ENCODE measurements at places on chromosomes 1 and 21.

DNA sequence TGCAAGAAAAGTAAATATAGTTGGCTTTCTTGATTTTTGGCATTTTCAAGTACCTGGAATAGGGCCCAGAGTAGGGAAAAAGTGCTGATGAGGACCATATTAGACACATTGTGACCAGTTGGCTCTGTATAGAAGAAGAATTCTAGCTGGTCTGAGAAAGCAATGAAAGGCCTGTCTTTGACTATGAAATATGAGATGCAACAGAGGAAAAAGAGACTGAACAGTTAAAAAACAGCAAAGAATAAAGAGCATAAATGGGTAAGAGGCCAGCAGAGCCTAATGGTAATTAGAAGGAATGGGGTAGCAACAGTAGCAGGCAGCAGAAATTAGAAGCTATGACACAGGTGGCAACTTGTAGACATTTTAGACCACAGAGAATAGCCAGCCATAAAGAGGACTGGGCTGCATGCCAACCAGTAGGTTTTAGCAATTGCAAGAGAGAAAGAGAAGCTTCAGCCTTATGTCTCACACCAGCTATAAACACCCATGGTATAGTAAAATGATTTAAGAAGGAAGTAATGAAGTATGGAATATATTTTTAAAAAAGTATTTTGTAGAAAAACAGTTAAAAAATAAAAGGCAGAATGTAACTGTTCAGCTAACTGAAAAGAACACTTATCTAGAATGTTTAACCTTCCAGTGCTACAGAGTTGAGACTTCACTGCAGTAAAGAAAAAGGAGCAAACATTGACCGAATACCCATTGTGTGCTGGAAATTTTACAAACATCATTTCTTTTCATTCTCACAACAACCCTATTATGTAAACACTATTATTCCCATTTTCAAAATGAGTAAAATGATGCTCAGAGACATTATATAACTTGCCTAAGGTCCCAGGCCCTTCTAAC is 114.1 kb downstream of the LHX4 start:
- DNase-seq = no peak

GRCh38 chr1:51242546-51242945 is 6.5 kb downstream of the RNF11 start:
- DNase-seq = no peak

DNA sequence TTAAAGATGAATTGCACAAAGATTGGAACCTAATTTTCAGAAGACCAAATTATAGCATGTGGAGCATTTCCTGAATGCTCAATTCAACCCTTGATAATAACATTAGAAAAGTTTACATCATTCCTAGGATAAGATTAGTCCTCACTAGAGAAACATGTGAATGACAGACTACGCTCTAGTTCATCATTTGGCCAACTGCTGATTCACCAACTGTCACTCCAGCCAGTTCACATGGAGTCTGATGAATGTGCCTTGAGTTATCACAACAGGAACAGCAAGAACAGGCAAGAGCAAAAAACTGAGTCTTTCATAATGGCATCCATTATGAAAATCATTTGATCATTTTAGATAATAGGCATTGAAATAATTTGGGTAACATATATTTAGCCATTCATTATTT is 415.9 kb downstream of the PTPRC start:
- DNase-seq = no peak

- no peak for DNase-seq
Observed at GRCh38 chr21:44657635-44658540, at the start of gene KRTAP12-3. KRTAP12-3 (plus strand) TSS chr21:44657932; CDS start chr21:44657980, 48 bp downstream.

GRCh38 chr1:209106237-209106741 is 477.2 kb upstream of the CAMK1G start:
- DNase-seq = no peak

- DNase-seq = no peak
Observed at GRCh38 chr1:2168090-2168489, 26.5 kb downstream of the FAAP20 start.

GRCh38 chr1:16607433-16607851 is 5.9 kb downstream of the NBPF1 start:
- no peak for DNase-seq

DNA sequence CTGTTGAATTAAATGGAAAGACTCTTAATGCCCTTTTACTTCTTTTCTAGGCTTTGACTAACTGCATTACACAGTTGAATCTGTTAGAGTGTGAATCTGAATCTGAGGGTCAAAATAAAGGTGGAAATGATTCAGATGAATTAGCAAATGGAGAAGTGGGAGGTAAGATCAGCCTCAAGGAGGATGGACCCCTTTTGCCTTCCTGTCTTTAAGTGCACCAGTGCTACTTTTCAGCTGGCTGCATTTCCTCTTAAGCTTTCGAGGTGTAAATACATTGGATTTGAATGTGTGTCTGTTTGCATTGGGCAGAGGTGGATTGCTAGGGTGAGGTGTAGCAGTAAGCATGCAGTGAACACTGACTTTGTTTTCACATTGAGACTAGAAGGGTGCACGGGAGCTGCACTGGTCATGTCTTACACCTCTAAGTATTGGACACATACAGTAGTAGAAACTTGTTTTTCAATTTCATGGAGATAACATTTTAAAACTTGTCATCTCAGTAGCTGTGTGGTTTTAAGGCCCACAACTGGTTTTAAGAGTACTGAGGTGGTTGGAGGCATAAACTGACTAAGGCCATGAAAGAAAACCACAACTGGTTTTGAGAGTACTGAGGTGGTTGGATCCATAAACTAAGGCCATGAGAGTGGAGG is 35.4 kb downstream of the MIA3 start:
- no peak for DNase-seq

All from activated CD4-positive, alpha-beta T cell treated with anti-CD3 and anti-CD28 coated beads for 24 hours (primary cell).